ENCODE measurements at places on chromosomes 6 and 20. TPM values are rescaled to one million over a fixed set of nuclear protein-coding genes. Genes with fewer than 3 reads are reported as not detected.

OTOR gene
- total RNA-seq, result not detected

FABP7 gene
- total RNA-seq, result not detected

BMP5 gene
- not detected for total RNA-seq

TPBG gene
- total RNA-seq, result 0.13 TPM

PAQR8 gene
- 2.6 TPM for total RNA-seq

C6orf58 gene
- not detected for total RNA-seq

PRDM13 gene
- total RNA-seq, result not detected

MAK gene
- total RNA-seq, result 0.58 TPM

C20orf202 gene
- total RNA-seq, result not detected

MAFB gene
- 0.13 TPM for total RNA-seq

VSTM2L gene
- total RNA-seq, result 0.11 TPM

XKR7 gene
- total RNA-seq, result not detected

SAMD3 gene
- 2.9 TPM for total RNA-seq

LPIN3 gene
- 0.20 TPM for total RNA-seq

DBNDD2 gene
- 13.3 TPM for total RNA-seq

THEMIS gene
- total RNA-seq, result 7.4 TPM

PRICKLE4 gene
- total RNA-seq, result not detected

WFDC5 gene
- not detected for total RNA-seq

CCN6 gene
- 0.58 TPM for total RNA-seq

PPP1R16B gene
- total RNA-seq, result 163 TPM

SESN1 gene
- 5.2 TPM for total RNA-seq

CD93 gene
- total RNA-seq, result 0.30 TPM

NMBR gene
- not detected for total RNA-seq

HLA-DRB5 gene
- 2.5 TPM for total RNA-seq

FAXC gene
- not detected for total RNA-seq

SOBP gene
- 1.8 TPM for total RNA-seq

MMP24 gene
- not detected for total RNA-seq

SLC26A8 gene
- total RNA-seq, result not detected

PAK5 gene
- not detected for total RNA-seq

ZSCAN26 gene
- total RNA-seq, result 5.5 TPM

OXT gene
- not detected for total RNA-seq

LCA5 gene
- 0.11 TPM for total RNA-seq

GPX5 gene
- not detected for total RNA-seq

PSMB9 gene
- total RNA-seq, result 208 TPM

OR10C1 gene
- total RNA-seq, result not detected

ULBP1 gene
- total RNA-seq, result 0.83 TPM

FNDC1 gene
- not detected for total RNA-seq

MROH8 gene
- 0.61 TPM for total RNA-seq

SLC12A5 gene
- total RNA-seq, result not detected

SCRT2 gene
- not detected for total RNA-seq

OOEP gene
- not detected for total RNA-seq

SASH1 gene
- total RNA-seq, result 0.30 TPM

GSTA3 gene
- not detected for total RNA-seq

KHDC1L gene
- not detected for total RNA-seq

SLC24A3 gene
- total RNA-seq, result not detected

PLAGL1 gene
- total RNA-seq, result 6.5 TPM

MRAP2 gene
- total RNA-seq, result not detected

NR2E1 gene
- total RNA-seq, result not detected

PACRG gene
- total RNA-seq, result not detected

TMEM170B gene
- 1.2 TPM for total RNA-seq

GABRR1 gene
- total RNA-seq, result not detected

NELFE gene
- 107 TPM for total RNA-seq

HSPA12B gene
- not detected for total RNA-seq

KCNQ5 gene
- 9.7 TPM for total RNA-seq

PSMB8 gene
- 343 TPM for total RNA-seq

NHLRC1 gene
- 0.22 TPM for total RNA-seq

CFB gene
- total RNA-seq, result 1.5 TPM

EMILIN3 gene
- total RNA-seq, result not detected

C6orf15 gene
- not detected for total RNA-seq

TREML1 gene
- not detected for total RNA-seq
